ENCODE measurements at places on chromosomes 1 and 21. TPM values are rescaled to one million over a fixed set of nuclear protein-coding genes. Genes with fewer than 3 reads are reported as not detected.

Gene UBE2U
- not detected for polyA plus RNA-seq

Gene LRRC7
- polyA plus RNA-seq, result not detected

Gene TTC22
- not detected for polyA plus RNA-seq

Gene SAMSN1
- not detected for polyA plus RNA-seq
